ENCODE measurements at places on chromosomes 6 and 20.

- DNase-seq: no peak
Measured at GRCh38 chr6:12277386-12277785, 12.8 kb upstream of the EDN1 start.

DNA sequence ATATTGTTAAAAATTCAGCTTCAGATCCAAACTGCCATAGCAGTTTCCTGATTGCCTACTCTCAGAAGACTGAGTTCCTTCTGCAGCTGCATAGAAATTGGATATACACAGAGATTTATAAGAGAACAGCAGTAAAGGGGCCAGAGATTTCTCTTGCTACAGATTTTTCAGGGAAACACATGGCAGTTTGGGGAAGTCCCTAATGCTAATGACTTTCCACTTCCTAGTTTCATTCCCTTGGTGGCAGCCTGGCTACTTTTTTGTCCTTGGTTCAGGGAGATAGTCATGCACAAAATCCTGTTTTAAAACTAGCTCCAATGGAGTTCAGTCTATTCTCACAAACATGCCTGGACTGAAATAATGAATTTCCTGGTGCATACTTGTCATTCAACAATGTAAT, 125.3 kb upstream of the PLCB4 start:
- DNase-seq: no peak

DNA sequence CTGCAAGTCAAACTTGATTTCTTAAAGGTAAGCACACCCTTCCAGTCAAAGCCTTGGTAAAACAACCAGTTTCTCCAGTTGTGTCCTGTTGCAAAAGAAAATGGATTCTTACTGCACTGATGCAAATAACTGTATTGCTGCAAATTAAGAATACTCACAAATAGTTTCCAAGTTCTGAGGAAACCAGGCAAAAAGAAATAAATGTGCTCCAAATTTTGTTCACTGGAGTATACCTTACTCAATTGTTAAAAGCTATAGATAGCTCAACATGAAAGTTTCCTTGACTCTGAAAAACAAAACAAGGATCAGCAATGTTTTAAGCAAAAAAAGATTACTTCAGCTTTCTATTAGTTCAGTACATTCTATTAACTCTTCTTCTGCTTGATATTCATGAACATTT, 75.2 kb downstream of the SLC16A10 start:
- no peak for DNase-seq

DNA sequence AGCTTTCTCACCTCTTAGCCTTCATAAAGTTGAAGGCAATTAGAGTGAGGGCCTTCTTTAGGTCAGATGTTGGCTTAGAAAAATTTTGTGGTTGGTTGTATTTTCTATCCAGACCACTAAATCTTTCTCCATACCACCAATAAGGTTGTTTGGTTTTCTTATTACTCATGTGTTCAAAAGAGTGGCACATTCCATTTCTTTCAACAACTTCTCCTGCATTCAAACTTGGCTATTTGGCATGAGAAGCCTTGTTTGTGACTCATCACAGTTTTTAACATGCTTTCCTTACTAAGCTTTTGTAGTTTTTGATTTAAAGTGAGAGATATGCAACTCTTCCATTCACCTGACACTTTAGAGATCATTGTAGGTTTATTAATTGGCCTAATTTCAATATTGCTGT, 949.6 kb downstream of the TBC1D32 start:
- no peak for DNase-seq

DNA sequence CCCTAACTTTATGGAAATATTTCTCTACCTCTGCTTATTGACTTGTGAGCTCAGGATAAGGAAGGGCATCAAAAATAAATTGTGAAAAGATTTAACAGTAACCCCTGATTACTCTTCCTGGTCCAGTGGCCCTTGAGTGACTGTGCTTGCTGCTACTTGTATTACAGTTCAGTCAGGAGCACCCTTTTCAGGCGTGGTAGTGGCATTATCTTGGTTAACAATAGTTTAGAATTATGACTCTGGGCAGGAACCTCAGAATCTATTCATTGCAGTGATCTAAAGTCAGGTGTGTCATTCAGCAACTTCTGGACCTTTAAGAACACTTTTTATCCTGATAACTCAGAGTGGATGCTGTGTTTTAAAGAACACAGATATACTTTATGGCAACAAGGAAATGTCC, 43.4 kb downstream of the FAM135A start:
- DNase-seq: no peak

- no peak for DNase-seq
Measured at GRCh38 chr20:46797206-46797605, 87.8 kb downstream of the SLC2A10 start.

DNA sequence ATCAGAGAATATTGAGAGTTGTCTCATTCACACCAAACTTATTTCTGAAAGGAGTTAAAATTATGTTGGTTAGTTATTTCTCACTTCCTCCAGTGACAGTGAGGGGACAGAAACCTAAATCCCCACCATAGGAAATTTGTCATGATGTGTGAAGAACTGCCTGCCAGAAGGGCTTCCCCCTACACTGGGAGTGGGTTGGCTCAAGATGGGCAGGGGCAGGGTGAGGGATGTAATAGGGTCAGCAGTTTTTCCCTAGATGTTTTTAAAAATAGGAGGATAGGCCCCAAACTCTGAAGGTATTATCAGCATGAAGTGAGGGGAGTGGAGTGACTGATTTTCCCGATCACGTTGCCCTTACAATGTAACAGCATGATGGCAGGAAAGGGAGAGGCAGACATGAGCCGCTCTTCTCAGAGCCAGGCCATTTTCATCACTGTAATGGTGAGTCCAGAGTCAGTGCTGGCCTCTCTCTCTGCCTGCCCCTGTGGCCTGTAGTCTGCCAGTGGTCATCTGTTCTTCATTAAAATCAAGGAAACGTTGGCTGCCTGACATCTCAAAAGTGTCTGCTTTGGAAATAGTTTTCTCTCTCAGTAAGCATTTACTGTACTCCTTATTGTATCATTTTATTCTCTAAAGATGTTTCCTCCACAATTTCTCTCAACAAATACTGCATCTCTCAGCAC, 59.8 kb upstream of the SYNJ2 start:
- DNase-seq: peak; percentile 33

DNA sequence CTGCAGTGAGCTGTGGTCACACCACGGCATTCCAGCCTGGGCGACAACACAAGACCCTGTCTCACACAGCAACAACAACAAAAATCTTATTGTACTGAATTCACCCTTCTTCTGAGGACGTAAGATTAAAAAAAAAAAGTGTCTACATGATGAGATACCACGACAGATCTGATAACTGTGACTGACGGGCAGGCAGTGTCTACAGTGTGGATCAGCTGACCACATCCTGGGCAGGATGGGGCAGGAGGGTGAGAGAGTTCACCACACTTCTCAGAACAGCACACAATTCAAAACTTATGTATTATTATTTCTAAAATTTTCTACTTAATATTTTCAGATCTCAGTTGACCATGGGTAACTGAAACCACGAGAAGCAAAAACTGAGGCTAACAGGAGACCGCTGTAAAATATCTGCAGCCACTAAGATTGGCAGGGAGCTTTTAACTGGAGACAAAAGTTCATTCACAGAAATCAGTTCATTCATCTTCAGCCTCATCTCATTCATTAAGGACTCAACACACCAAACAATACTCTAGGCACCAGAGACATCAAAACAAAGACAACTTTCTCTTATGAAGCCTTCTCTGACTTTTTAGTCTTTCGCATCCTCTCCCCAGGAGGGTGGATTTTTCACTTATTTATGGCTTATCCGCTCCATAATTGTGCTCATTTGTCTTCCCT, 15.7 kb upstream of the NHSL1 start:
- no peak for DNase-seq

DNA sequence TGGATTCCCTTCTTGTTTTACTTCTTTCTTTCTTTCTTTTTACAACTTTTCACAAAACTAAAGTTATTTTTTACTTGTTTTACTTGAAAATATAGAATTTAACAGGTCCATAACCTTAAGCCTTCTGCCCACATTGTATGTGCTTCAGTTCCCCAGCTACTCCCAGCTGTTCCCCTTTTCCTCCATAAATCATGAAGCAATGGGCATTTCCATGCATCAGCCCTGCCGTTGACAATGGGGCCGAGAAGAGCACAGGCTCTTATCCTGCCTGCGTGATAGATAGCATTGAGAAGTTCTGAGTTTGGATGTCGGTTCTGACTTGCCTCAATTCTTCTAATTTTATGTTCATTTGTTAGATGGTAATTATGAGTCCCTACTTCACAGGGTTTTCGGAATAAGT, 583.8 kb downstream of the CDH26 start:
- no peak for DNase-seq

GRCh38 chr20:42567409-42567808, 622.3 kb downstream of the PTPRT start:
- DNase-seq: no peak

- DNase-seq: peak; percentile 90
Measured at GRCh38 chr6:101083533-101084175, 202.5 kb upstream of the ASCC3 start.

GRCh38 chr20:5172903-5173463, 46.2 kb downstream of the CDS2 start:
- no peak for DNase-seq

DNA sequence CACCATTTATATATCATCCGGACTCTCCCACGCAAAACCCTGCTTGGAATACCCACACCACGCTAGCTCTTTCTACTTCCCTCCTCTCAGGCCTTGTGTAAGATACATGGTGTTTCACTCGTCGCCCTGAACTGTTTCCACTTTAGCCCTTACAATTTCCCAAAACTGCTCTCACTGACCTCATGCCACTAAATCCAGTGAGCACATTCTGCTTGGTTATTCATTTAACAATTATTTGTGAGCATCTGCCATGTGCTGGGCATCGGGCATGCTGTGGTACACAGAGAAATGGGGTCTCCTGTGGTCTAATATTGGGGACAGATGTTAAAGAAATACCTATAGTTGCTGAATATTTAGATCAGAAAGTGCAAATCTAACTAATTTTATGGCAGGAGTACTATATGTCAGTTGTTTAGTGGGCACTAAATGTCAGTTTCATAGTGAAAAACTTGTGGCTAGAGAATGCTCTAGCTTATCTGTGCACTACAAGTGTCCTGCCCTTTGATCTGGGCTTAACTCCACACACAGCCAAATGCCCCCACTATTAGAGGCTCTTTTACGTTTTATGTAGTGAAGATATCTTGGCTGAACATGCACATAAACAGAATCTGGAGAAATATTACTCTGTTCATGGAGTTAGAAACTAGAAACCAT, 41.0 kb downstream of the PLEKHG1 start:
- DNase-seq: no peak

- DNase-seq: no peak
Measured at GRCh38 chr6:157456524-157456829, 75.5 kb downstream of the ZDHHC14 start.

DNA sequence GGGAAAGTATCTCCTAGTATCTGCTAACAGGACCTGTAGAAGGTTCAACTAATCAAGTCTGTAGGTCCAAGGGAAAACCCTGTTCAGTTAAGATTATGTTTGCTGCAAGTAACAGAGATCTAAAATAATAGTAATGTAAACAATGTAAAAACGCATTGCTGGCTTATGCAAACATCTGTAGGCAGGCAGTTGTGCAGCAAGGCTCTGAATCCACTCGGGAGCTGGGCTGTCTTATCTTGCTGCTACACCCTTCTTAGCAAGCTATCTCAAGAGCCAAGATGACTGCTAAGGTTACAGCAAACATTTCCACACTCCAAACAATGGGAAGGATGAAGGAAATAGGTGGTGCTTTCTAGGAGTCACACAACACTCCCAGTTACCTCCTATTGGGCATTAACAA, 397.3 kb upstream of the NRSN1 start:
- no peak for DNase-seq

GRCh38 chr6:43181942-43182860, at the start of gene CUL9:
Gene CUL9 (plus strand): TSS chr6:43182196. CDS start chr6:43184311, 2,115 bp downstream.
- DNase-seq: no peak

GRCh38 chr6:152981989-152982903, 595 bp downstream of the FBXO5 start:
- DNase-seq: no peak

DNA sequence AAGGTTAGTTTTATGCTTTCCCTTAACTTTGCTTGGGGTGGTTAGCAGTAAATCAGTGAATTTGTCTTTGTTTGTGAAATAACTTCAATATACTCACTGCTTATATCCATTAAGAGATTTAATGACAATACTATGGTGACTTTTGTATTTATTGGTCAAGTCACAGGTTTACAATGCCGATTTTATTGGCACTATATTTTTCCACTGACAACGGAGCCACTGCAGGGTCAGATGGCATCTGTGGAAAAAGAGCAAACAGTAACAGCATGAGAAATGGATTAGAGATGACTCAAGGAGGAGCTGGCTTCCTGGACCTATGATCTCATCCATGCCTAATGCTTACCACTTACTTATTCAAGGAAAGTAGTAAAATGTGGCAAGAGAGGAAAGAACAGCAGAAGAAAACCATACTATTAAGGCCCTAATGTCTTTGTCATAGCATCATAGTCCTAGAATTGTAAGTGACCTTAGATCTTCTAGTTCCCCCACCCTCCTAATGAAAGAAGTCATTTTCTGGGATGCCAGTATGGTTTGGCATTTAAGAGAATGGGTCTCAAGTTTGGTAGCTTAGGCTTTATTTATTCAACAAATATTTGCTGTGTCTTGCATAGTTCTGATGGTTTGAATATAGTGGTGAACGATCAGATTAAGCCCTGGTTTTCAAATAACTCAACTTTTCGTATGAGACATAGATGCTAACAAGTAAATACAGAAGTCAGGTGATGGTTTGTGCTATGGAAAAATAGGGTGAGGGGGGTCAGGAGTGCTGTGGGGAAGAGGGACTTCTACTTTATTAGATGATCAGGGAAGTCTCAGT, 18.5 kb downstream of the RNF144B start:
- peak; percentile 90 for DNase-seq

DNA sequence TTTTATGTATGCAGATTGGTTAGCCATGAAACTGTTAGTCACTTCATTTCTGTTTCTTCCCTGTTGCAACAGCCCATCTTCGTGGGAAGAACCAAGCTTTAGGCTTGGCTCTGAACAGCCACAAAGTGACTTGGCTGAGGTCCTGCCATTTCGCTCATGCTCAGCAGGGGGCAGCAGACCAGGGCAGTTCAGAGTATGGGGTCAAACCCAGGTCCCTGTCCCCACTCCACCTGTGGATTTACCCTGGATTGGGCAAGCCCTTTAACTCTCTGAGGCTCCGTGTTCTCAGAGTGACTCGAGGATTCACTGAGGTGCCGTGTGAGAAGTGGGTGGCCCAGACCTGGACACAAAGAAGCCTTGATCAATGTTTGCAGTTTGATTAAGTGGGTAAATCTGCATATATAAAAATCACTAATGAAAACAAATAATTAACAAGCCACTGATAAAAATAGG, 19.8 kb upstream of the MAP1LC3A start:
- DNase-seq: no peak

- DNase-seq: no peak
Measured at GRCh38 chr20:479487-479886, 17.2 kb upstream of the TBC1D20 start.

DNA sequence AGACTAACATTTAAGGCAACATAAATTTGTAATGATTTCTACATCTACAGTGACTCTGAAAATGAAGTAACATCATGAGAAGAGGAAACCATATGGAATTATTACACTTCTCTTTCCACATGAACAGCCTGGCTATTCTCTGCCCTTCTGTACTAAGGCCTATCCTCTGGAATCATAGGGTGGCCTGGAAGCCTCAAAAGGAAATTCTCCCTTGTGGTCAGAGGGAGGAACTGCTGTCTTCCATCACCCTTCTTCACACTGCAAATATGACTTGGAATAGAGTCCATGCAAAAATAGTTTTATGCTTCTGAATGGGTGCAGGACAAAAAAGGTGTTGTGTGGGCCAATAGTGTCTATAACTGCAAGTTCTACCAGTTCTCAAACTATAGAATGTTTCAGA, 44.6 kb upstream of the SH3BGRL2 start:
- no peak for DNase-seq

All from AG04449 (cell line).